Activated T-cell treated with anti-CD3 and anti-CD28 coated beads, Interleukin-2, amount 50 U/mL, for 72 hours (primary cell): ENCODE measurements at places on chromosomes 16 and 17. TPM values are rescaled to one million over a fixed set of nuclear protein-coding genes. Genes with fewer than 3 reads are reported as not detected.

DNA sequence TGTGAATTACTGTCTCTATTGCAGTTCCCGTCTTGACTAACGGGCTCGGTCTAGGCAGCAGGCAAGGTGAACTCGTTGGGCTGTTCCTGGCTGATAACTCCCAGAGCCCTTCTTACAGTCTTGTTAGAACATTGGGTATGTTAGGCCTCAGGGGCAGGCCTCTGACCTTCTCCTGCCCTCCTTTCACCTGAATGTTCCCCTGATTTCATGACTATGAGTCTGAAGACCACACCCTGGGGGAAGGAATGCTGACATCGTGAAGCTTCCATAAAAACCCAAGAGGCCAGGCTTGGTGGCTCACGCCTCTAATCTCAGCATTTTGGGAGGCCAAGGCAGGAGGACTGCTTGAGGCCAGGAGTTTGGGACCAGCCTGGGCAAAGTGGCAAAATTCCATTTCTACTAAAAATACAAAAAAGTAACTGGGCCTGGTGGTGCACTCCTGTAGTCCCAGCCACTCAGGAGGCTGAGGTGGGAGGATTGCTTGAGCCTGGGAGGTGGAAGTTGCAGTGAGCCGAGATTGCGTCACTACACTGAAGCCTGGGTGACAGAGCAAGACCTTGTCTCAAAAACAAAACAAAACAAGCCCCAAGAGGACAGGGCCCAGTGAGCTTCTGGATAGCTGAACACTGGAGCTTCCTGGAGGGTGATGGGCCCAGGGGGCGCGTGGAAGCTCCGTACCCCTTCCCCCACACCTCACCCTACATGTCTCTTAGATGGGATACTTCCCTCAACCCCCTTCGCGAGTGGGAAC lies 47.8 kb upstream of the FBXO47 start:
- H3K36me3 ChIP-seq: no peaks in the 10 kb centered on the region

AHSP gene
- total RNA-seq: not detected

KRTAP4-9 gene
- not detected for total RNA-seq

ENDOV gene
- 25.3 TPM for total RNA-seq

DNA sequence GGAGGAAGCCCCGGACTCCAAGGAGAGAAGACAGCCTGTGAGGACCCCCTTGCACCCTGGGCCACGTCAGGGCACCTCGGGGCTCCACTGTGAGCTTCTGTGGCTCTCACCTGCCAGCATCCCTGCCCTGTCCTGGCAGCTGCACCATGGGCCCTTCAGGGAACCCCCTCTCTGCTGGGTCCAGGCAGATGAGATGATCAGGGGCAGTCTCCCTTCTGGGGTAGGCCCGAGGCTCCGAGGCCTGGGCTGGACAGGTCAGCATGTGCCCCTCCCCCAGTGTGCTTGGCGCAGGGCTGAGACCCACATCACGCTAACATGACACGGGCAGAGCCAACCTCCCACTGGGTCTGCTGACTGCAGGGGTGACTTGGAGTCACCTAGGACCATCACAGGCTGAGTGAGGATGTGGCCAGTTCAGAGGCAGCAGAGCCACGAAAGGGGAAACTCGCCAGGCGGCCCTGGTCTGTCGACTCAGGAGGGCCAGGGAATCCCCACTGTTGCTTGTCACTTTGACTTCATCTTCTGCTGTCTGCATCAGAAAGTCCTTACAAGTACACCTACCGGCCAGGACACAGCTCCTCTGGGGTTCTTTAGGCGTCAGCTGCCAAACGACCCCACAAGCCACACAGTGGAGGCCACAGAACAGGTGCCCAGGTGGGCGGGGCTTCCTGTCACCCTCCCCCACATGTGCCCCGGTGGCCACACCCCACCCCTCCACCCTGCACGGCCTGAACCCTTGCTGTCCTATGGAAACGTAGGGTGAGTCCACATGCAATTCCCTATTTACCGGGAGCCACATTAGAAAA lies 2.2 kb downstream of the GALNS start:
- DNase-seq: peak; percentile 36
- H3K36me3 ChIP-seq: peaks cover 3% of the 10 kb centered on the region
- no peaks in the 10 kb centered on the region for H3K27me3 ChIP-seq
- H3K27ac ChIP-seq: peak overlapping the region; percentile 38
- peaks cover 30% of the 10 kb centered on the region for H3K4me1 ChIP-seq

- H3K27ac ChIP-seq: no peak overlapping the region
- no peaks in the 10 kb centered on the region for H3K36me3 ChIP-seq
- DNase-seq: no peak
Observed at GRCh38 chr16:75224306-75225082, 5.7 kb downstream of the CTRB1 start.

GRCh38 chr17:55062921-55063320 lies 94.4 kb downstream of the STXBP4 start:
- H3K27me3 ChIP-seq: no peaks in the 10 kb centered on the region
- DNase-seq: no peak
- H3K36me3 ChIP-seq: no peaks in the 10 kb centered on the region
- H3K4me3 ChIP-seq: no peak overlapping the region

ABCC11 gene
- 0.17 TPM for total RNA-seq

GRCh38 chr16:84821728-84822689 lies 2.2 kb downstream of the CRISPLD2 start:
- no peak overlapping the region for H3K27ac ChIP-seq
- H3K36me3 ChIP-seq: no peaks in the 10 kb centered on the region
- H3K4me3 ChIP-seq: no peak overlapping the region
- peaks cover 35% of the 10 kb centered on the region for H3K27me3 ChIP-seq

MYO15A gene
- total RNA-seq: 2.7 TPM

DNA sequence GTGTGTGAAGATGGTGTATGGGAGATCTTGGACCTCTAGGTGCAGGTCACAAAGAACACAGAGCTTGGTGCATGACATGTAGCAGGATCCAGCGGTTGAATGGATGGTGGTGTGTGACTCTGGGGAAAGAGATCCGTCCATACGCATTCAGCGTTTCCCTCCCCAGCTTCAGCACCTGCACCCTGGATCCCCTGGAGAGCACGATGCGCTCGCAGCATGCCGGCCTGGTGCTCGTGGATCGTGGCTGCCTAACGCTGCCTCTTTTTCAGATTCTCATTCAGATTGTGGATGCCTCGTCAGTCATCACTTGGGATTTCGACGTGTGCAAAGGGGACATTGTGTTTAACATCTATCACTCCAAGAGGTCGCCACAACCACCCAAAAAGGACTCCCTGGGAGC lies 70.9 kb downstream of the SEC14L1 start:
- H3K4me1 ChIP-seq: no peaks in the 10 kb centered on the region
- DNase-seq: no peak
- H3K27ac ChIP-seq: no peak overlapping the region
- H3K4me3 ChIP-seq: no peak overlapping the region
- no peaks in the 10 kb centered on the region for H3K27me3 ChIP-seq

- peak overlapping the region; percentile 57 for H3K27ac ChIP-seq
- DNase-seq: peak; percentile 56
- peaks cover 13% of the 10 kb centered on the region for H3K4me1 ChIP-seq
- no peaks in the 10 kb centered on the region for H3K36me3 ChIP-seq
- peaks cover 7% of the 10 kb centered on the region for H3K27me3 ChIP-seq
Observed at GRCh38 chr16:90019543-90020259, 445 bp upstream of the DBNDD1 start.

RBFOX1 gene
- not detected for total RNA-seq

DNA sequence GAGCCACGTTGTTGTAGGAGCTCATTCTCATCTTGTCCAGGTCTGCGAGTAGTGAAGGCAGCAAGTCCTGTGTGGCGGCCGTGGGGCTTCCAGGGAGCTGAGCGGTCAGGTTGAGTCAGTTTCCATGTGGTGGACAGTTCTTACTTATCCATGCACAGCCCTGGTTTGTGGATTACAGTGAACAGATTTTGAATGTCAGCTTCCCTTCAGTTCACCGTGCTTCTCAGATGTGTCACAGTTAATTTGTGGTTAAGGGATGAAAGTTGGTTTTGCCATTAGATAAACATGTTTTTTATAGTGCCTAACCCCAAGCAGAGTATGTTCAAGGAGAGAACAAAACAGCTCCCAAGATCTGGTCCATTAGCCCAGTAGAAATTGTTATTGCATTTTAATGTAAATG lies 103.1 kb downstream of the RPTOR start:
- H3K27me3 ChIP-seq: no peaks in the 10 kb centered on the region
- H3K36me3 ChIP-seq: peaks cover 8% of the 10 kb centered on the region
- peak overlapping the region; percentile 55 for H3K4me3 ChIP-seq
- peak overlapping the region; percentile 13 for H3K27ac ChIP-seq

DNA sequence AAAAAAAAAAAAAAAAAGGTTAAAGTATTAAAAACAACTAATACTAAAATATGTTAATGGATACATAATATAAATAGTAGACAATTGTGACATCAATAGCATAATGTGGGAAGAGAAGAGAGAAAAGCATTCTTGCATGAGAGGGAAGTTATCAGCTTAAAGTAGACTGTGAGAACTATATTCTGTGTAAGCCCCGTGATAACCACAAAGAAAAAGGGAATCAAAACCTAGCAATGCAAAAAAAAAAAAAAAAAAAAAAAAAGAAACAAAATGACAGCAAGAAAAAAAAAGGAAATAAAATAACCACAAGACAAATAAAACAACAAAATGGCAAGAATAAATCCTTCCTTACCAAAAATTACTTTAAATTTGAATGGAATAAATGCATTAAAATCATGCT lies 39.8 kb upstream of the MYLK3 start:
- peaks cover 16% of the 10 kb centered on the region for H3K36me3 ChIP-seq
- DNase-seq: no peak
- H3K4me3 ChIP-seq: no peak overlapping the region
- peaks cover 31% of the 10 kb centered on the region for H3K4me1 ChIP-seq
- H3K27ac ChIP-seq: no peak overlapping the region
- H3K27me3 ChIP-seq: no peaks in the 10 kb centered on the region

MT1G gene
- 26.8 TPM for total RNA-seq

GRCh38 chr16:84421081-84421937 lies 53.0 kb downstream of the ATP2C2 start:
- H3K4me1 ChIP-seq: peaks cover 6% of the 10 kb centered on the region
- DNase-seq: no peak
- no peaks in the 10 kb centered on the region for H3K27me3 ChIP-seq
- H3K36me3 ChIP-seq: no peaks in the 10 kb centered on the region
- no peak overlapping the region for H3K4me3 ChIP-seq

GRCh38 chr17:80126449-80126715 lies 20.5 kb downstream of the EIF4A3 start:
- no peaks in the 10 kb centered on the region for H3K36me3 ChIP-seq
- H3K27me3 ChIP-seq: peaks cover 17% of the 10 kb centered on the region
- H3K4me1 ChIP-seq: no peaks in the 10 kb centered on the region
- H3K27ac ChIP-seq: no peak overlapping the region
- DNase-seq: no peak
- H3K4me3 ChIP-seq: no peak overlapping the region

GRCh38 chr16:56203052-56203451 lies 11.8 kb downstream of the GNAO1 start:
- DNase-seq: peak; percentile 74
- H3K27ac ChIP-seq: no peak overlapping the region
- no peak overlapping the region for H3K4me3 ChIP-seq
- H3K27me3 ChIP-seq: peaks cover 10% of the 10 kb centered on the region
- no peaks in the 10 kb centered on the region for H3K36me3 ChIP-seq

UBALD1 gene
- total RNA-seq: 17.2 TPM

DNA sequence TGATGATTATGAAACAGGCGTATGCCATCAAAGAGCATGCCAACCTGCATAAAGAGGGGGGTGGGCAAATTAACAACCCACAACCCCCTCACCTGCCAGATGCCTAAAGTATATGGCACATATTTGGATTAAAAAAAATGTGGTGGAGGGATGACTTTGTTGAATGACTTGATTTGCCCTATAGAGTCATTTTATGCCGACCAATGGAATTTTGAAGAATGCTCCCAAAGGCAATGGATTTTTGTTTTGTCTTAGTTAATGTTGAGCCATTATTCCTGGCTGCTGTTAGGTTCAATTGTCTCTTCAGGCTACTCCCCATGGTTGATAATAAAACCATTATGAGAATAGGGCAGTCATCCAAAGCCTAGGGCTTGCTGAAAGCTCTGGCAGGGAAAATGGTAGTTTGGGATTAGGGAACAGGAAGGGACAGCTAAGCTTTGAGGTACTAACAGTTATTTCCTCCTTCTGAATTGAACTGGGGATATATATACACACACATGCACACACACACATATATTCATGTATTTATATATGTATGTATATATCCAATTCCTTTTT lies 5.8 kb upstream of the CHCT1 start:
- no peaks in the 10 kb centered on the region for H3K27me3 ChIP-seq
- peaks cover 6% of the 10 kb centered on the region for H3K4me1 ChIP-seq

ASIC2 gene
- not detected for total RNA-seq

CDRT4 gene
- total RNA-seq: 12.8 TPM

- no peak overlapping the region for H3K27ac ChIP-seq
- H3K27me3 ChIP-seq: peaks cover 16% of the 10 kb centered on the region
- no peaks in the 10 kb centered on the region for H3K36me3 ChIP-seq
- no peak overlapping the region for H3K4me3 ChIP-seq
- no peaks in the 10 kb centered on the region for H3K4me1 ChIP-seq
Observed at GRCh38 chr17:79630821-79631639, 20.2 kb upstream of the RBFOX3 start.

GRCh38 chr16:84617041-84617790 lies 662 bp downstream of the COTL1 start:
- peak overlapping the region; percentile 78 for H3K27ac ChIP-seq
- peak overlapping the region; percentile 99 for H3K4me3 ChIP-seq
- peaks cover 52% of the 10 kb centered on the region for H3K4me1 ChIP-seq
- peaks cover 15% of the 10 kb centered on the region for H3K36me3 ChIP-seq

DNA sequence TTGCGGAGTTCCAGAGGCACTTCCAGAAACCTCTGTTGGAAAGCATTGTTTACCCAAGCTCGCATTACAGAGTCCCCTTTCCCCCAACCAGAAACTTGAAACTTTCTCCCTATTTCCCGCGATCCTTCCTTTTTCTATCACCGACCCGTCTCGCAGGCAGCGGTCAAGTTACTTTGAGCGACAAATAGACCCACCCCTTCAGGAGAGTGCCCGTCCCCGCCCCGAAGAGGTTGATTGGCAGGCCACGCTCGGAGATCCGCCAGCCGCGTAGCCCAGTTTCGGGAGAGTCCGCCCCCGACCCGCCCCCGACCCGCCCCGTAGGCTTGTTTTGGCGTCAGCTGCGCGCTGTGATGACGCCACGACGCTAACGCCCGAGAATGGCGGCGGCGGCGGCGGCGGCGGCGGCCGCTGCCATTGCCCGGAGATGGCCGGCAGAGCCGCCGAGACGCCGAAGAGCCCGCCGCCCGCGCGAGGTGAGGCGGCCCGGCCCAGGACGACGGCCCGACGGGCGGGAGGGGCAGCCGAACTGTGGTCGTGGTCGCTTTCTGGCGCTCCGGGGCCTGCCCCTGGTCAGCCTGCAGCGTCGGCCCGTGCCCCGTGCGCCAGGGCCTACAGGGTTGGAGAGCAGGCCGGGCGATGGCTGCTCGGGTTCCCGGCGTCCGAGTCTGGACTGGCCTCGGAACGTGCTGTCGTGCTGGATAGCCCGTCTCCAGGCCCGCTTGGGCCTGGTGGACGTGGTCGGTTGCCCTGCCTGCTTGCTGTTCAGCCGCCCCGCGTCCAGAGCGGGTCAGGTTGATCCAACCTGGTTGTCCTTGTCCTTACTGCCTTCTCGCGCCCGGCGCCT lies at the start of gene PSKH1:
PSKH1 (plus strand) TSS at position 356 of the 844 bp plus-strand sequence. CDS start 15,496 bp downstream, outside the sequence.
- H3K4me1 ChIP-seq: peaks cover 44% of the 10 kb centered on the region
- no peaks in the 10 kb centered on the region for H3K27me3 ChIP-seq
- DNase-seq: peak; percentile 95
- peaks cover 2% of the 10 kb centered on the region for H3K36me3 ChIP-seq
- peak within 1 kb of the TSS; percentile 98 for H3K4me3 ChIP-seq

WNT9B gene
- not detected for total RNA-seq

HOXB1 gene
- total RNA-seq: not detected
